ENCODE measurements at places on chromosomes 6 and 20.

GRCh38 chr6:149203509-149203908 lies 114.0 kb upstream of the TAB2 start:
- DNase-seq, result no peak

GRCh38 chr6:142385352-142385751 lies 83.5 kb downstream of the ADGRG6 start:
- DNase-seq, result no peak

DNA sequence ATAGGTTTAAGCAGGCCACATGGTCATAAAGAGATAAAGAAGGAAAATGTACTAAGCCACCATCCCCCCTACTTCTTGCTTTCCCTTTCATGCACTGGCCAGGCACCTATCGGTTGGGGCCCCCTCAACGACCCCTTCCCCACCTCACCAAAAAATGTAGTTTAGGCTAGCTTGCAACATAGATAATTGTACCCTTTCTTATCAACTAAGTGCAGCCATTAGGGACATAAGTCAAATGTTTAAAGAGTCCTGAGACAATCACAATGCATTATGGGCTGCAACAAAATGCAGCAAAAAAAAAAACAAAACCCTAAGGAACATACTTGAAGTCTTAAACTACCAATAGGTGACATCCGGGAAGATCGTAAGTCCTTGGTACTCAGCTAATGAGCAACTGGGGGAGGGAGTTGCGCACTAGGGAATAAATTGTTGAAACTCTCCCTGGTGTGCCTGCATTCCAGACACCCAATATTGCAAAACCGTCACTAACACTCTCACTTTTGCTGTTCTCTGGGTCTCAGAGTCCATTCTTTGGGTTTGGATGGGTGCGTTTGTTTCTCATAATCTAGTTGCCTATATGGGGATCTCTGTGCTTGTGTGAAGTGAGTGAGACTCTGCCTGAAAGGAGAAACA lies 12.4 kb upstream of the HLA-G start:
- no peak for DNase-seq

- no peak for DNase-seq
These were observed 1.5 kb upstream of the MDFI start for GRCh38 chr6:41636833-41637193.

GRCh38 chr6:35501784-35502183 lies 4.9 kb upstream of the TEAD3 start:
- DNase-seq, result no peak

DNA sequence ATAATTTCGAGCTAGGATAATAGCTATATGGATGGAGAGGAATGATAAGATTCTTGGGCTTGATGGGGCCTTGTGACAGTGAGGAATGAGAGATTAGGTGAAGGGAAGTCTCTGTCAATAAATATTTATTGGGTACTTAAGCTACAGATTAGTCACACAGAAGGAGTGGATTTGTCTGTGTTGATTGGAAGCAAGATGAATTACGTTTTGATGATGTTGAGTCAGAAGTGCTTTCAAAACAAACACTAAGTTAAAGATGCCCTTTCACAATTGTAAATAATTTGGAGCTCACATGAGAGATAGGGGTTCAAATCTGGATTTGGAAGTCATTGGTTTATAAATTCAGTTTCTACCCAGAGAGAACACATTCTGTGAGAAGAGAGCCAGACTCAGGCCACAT lies 834.2 kb downstream of the KIF16B start:
- DNase-seq, result no peak

- DNase-seq, result no peak
These were observed 11.5 kb upstream of the TREML4 start for GRCh38 chr6:41216616-41217015.

GRCh38 chr6:36276581-36277536 lies 7.0 kb downstream of the PNPLA1 start:
- no peak for DNase-seq

- DNase-seq, result no peak
These were observed 862.8 kb upstream of the CITED2 start for GRCh38 chr6:140237251-140237650.

- no peak for DNase-seq
These were observed 278.2 kb downstream of the TFAP2A start for GRCh38 chr6:10136636-10137035.

DNA sequence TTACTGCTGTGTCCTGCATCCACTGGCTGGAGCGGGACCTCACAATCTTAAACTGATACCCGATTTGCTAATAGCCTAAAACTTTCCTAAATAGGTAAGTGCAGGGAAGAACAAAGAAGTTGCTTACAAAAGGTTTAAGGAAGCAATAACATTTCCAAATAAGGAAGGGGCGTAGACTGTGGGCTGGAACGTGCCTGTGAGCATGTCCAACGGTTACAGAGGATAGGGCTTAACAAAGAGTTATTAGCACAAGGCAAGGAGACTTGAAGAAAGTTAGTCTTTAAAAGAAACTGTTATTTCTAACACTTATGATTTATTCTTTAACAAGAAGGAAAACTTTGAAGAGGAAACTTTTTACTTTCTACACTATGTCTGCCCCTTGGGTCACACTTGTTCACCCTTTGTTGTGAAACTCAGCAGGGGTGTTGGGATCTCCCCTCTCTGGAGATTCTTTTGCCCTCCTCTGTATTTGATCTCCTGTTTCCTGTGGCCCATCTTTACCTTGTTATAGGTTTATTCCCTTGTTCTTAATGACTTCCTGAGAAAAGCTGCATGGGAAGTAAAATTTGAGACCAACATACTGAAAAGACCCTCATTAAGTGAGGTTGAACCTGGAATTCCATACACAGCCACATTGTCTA lies 28.7 kb downstream of the KAT14 start:
- no peak for DNase-seq

GRCh38 chr6:33271468-33272274 lies at the start of the genes RPS18 and VPS52:
RPS18 (plus strand) TSS chr6:33272075; CDS start chr6:33272120, 45 bp downstream.
VPS52 (minus strand) TSS chr6:33271876; CDS start chr6:33271675, 201 bp downstream.
- DNase-seq, result peak; percentile 87

DNA sequence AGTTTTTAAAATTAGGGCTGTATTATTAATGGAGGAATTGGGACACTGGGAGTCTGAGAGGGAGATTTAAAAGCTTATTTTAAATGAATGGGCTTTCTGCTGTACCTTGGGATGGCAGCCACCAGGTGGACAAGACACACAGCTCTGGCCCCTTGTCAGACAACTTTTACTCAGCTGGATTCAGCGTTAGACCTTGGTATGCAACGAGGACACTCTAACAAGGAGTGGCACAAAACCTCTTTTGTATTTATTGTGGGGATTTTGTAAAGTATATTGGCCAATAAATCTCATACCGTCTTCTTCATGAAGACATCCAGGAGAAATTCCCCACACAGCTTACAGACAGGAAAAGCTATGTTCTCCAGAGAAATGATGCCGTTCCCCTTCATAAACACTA lies 105.7 kb downstream of the LCA5 start:
- DNase-seq, result no peak

GRCh38 chr6:43943781-43944250 lies 173.8 kb downstream of the VEGFA start:
- no peak for DNase-seq

DNA sequence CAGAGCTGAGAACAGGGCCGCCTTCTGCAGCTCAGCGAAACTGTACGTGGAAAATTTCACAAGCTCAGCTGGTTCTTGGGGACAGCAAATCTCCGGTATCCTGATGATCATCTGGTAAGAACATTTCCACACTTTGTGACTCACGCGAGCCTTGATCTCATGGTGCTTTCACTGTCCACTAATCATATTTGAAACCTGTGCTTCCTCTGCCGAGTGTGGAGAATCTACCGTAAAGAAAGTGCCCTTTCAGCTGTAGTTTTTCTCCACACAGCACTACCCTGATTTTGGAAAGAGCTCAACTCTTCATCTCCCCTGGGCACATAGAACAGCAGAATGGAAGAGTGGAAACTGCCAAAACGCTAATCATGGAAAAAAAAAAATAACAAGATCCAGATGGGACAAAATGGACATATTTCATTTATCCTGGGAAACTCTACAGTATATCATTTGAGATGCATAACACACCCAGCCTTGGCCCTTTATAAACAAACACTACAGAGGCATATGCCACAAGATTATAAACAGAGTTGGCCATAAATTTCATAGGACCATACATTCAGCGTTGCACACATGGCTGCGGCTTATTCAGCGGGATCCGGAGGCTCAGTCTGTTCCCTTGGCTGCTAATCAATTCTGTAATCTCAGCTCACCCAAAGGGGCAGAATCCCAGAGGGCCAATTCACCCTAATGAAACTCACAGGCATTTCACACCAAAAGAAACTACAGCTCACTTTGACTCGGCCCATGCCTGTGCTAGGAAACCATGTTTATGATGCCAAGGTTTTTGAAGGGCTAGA lies 434.5 kb downstream of the HDGFL1 start:
- DNase-seq, result no peak

DNA sequence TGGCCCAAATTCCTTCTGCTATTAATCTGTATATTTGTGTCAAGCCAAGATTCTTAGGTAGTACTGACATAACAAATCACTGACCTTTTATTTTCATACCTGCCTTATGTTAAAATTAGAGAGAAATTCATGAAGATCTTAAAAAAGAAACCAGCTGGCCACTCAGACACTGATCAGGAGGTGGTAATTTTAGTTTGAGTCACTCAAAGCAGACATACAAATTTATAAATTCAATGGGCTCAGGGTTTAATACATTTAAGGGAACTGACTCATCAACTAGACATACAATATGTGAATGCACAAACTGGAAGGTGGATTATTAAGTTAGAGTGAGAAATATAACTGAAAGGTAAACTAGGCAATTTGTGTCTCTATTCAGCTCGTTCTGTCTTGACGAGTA lies 711.9 kb upstream of the EYS start:
- no peak for DNase-seq

GRCh38 chr6:11805259-11806053 lies 26.9 kb upstream of the ADTRP start:
- DNase-seq, result no peak

DNA sequence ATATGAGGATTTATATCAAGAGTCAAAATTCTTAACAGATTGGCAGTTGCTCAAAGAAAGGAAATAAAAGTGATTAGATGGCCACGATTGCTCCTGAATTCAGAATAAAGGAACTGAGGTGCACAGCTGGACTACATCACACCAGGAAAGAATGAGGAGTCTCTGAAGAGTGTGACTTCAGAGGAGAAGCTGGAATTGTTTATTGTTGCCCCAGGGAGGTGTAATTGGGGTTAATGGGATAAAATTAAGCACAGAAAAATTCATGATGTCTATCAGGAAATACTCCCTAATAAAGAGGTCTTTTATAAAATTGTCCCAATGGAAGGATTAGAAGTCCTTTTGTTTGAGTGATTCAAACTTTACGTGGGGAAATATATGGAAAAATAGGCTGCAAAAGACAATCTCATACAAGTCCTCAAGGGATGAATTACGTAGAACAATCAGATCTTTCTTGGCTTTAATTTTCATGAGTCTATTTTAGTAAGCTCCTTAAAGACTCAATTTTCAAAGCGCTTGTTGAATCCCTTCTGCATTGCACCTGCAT lies 208.6 kb upstream of the RNF217 start:
- DNase-seq, result no peak

DNA sequence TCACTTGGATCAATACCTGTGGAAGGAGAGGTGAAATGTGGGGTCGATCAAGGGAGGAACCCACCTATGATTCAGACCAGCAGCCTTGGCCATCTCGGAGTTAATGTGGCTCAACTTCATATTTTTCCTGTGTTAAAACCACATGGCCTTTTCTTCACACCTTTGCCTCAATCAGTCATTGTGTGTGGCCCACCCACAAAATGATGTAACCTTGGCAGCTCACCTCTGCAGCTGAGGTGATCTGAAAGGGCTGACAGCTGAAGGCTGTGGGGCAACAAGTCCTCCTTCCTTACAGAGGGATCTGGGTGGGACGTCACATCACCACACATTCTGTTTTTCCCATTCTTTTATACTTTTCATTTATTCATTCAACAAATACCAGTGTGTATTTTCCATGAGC lies 357.1 kb upstream of the HSF2 start:
- peak; percentile 5 for DNase-seq

GRCh38 chr6:7137335-7138045 lies 29.7 kb downstream of the RREB1 start:
- DNase-seq, result peak; percentile 74

GRCh38 chr6:71035871-71036270 lies 79.0 kb upstream of the B3GAT2 start:
- no peak for DNase-seq

DNA sequence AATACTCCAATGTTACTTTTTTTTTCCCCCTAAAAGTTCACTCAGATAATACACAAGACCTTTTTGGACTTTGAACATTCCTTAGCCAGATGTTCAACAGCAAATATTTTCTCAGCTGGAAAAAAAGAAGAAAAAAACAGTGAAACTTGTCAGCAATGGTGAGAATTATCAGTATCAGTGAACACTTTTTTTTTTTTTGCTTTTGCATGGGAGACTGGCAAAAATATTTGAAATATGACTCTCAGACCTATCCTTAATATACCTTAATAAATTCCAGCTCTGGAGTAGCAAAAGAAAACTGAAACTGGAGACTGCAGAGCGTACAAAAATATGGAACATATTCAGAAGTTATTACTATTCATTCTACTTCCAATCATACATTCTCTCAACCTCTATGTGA lies 92.3 kb downstream of the RFPL4B start:
- no peak for DNase-seq

DNA sequence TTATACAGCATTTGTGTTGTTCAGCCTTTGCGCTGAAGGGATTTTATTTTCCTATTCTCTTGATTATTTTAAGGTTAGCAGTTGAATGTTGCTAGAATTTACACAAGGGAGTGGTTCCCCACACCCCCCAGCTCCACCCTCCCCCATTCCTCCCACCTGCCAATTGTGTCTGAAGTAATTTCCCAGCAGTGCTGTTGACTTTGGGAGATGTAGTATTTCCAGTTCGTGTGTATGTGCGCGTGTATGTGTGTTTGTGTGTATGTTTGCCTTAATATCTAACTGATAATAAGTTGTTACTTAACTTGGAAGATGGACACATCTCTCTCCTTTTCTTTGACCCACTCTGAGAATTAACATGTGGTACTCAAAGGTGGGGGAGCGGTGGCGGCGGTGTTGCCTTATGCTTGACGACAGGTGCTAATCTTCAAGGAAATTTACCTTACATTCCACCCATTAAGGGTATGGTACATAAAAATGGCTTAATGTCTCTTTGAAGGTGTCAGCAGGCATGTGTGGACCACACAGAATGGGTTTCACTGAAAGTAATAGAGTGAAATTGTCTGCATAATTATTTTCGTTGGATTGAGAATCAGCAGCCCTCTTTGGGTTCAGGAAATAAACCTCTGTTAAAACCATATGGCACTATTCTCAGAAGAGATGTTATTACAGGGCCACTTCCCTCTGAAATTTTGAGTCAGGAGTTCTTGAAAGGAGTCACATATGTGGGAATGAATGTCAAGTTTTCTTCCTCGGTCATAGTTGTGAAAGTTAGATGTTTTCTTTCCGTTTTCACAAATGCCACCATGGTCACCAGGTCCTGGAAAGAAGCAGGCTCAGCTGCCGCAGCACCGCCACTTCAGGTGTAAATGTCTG lies 95.6 kb upstream of the SUPT3H start:
- DNase-seq, result no peak
